Ammon's horn (tissue), 1 donor: ENCODE measurements at places on chromosomes 12 and 14.

DNA sequence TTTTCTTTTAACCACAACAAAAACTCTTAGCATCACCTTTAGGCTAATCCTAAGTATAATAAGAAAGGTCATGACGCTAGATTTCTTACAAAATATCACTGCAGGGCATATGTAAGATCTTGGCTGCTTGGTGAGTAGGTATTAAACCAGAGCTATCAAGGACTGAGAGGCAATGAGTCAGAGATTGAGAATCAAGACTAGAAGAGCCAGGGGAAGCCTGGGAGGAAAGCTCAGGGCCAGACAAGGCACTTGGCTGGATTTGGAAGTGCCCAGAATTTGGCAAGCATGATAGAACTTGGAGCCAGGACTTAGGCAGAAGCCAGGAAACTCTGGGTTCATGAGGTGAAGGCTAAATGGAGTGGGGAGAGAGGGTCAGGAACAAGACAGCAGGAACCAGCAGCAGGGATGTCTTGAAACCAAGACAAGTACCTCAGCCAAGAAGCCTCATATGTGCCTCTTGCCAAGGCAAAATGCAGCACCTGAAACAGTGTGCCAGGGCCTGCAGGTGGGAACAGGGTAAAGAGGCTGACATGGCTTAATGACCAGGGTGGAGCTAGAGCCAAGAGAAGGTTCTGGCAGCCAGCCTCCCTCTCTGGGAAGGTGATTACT lies 49.9 kb downstream of the PTHLH start:
- DNase-seq, result peak; percentile 37

DNA sequence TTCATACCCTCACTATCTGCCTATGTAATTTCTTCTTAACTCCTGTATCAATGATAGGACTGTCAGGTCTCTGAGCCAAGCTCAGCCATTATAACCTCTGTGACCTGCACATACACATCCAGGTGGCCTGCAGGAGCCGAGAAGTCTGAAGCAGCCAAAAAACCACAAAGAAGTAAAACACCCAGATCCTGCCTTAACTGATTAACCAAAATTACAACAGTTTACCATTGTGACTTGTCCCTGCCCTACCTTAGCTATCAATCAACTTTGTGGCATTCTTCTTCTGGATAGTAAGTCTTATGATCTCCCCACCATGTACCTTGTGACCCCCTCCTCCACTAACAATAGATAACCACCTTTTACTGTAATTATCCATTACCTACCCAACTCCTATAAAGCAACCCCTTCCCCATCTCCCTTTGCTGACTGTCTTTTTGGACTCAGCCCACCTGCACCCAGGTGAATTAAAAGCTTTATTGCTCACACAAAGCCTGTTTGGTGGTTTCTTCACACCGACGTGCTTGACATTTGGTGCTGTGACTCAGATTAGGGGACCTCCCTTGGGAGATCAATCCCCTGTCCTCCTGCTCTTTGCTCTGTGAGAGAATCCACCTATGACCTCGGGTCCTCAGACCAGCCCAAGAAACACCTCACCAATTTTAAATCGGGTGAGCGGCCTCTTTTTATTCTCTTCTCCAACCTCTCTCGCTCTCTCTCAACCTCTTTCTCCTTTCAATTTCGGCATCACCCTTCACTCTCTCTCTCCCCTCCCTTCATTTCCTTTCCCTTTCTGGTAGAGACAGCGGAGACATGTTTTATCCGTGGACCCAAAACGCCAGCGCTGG lies 11.5 kb upstream of the LGMN start:
- DNase-seq, result no peak

GRCh38 chr12:88553941-88554658 lies 26.2 kb downstream of the KITLG start:
- DNase-seq, result no peak

DNA sequence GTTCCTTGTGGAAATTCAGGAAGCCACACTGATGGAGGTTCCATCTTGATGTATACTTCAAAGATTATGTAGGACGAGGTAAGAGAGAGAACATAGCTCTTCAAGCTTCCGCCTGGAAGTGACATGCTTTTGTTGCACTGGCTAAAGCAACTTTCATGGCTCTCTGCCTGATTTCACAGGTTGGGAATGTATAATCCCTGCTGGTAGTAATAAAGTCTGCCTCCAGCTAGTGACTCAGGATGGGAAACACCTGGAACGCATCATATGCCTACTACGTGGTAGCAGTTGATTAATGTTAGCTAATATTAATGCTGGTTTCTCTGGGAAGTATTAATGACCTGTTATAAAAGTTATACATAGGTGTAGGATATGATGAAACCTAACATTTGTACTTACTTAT lies 71.1 kb downstream of the PELI2 start:
- DNase-seq, result no peak

DNA sequence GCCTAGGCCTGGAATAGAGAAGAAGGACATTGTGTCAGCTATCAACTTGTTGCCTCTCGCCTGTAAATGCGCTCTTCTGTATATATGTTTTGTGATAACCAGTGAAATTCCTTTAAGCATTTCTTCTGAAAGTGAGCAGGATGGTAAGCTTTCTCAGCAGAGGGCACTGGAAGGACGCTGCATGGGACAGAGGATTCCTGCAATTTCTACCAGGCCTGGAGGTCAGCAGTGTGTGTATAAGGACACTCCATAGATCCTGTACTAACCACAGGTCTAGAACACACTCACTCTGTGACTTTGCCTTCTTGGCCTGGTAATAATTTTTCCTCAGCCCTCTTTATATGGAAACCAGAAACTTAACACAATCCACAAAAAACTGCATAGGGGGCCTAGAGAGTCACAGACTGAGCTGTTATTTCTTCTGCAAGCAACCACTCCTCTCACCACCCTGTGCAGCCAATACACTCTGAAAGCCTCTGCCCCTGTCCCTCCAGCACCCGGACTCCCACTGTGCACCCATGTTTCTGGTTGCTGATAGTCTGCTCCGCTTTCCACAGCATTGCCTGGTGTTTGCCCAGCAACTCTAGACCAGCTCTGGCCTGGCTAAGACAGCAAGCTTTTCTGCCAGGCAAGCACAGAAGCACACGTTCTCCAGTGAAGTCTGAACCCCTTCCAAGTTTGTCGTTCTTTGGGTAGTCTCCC lies 94.0 kb upstream of the RMST start:
- DNase-seq, result no peak

DNA sequence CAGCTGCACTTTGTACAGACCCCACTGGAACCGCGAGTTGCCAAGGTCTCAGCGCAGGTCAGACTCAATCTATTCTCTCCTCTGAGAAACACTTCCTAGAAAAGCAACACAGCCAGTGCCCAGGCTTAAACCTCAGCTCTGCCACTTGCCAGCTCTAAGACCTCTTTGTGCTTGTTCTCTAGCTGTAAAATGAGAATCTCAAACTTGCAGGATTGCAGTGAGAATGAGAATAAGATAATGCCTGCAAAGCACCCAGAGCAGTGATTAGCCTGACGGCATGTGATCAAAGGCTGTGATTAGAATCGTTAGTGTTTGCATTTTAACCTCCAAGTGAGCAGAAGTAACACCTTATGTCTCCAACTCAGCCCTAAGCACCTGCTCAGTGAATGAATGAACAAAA lies 21.3 kb downstream of the ANO2 start:
- DNase-seq, result peak; percentile 14
